ENCODE measurements at places on chromosomes 5 and 9. TPM values are rescaled to one million over a fixed set of nuclear protein-coding genes. Genes with fewer than 3 reads are reported as not detected.

PCDHGA9 gene
- total RNA-seq: 0.66 TPM

DNA sequence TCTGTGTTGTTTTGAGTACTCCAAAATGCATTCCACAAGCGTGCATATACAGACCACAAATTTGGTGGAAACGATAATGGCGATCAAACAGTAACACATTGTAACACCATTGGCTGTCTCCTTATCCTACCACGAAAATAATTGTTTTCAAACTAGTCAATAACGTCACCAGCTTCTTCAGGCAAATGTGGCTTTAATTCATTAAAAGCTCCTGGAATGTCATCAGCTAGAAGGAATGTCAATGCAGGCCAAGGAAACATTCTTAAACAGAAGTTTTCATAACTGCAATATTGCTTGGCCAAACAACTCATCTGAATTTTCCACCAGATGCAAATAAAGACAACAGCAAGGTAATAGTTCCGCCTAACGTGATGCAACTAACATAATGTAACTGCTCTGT lies 71.6 kb upstream of the XPA start:
- no peaks in the 10 kb centered on the region for H3K4me1 ChIP-seq
- no peaks in the 10 kb centered on the region for H3K36me3 ChIP-seq
- DNase-seq: no peak
- no peak overlapping the region for H3K27ac ChIP-seq
- no peak overlapping the region for H3K4me3 ChIP-seq
- H3K27me3 ChIP-seq: peaks cover 2% of the 10 kb centered on the region

GRCh38 chr9:37030611-37030939 lies 3.5 kb downstream of the PAX5 start:
- no peak for DNase-seq
- H3K36me3 ChIP-seq: no peaks in the 10 kb centered on the region

- no peaks in the 10 kb centered on the region for H3K36me3 ChIP-seq
- no peaks in the 10 kb centered on the region for H3K27me3 ChIP-seq
- H3K4me1 ChIP-seq: no peaks in the 10 kb centered on the region
- no peak overlapping the region for H3K4me3 ChIP-seq
- no peak for DNase-seq
Observed at GRCh38 chr5:140214831-140215230, 39.8 kb downstream of the CYSTM1 start.

NSMF gene
- total RNA-seq: 14.9 TPM

FYB1 gene
- 71.8 TPM for total RNA-seq

GRCh38 chr5:96977228-96977627 lies 41.3 kb downstream of the LNPEP start:
- no peak overlapping the region for H3K27ac ChIP-seq
- H3K36me3 ChIP-seq: peaks cover 9% of the 10 kb centered on the region
- H3K4me3 ChIP-seq: no peak overlapping the region
- peaks cover 11% of the 10 kb centered on the region for H3K4me1 ChIP-seq
- DNase-seq: no peak

GRCh38 chr5:78587775-78588291 lies 60.7 kb downstream of the LHFPL2 start:
- H3K4me3 ChIP-seq: no peak overlapping the region
- no peak overlapping the region for H3K27ac ChIP-seq
- no peaks in the 10 kb centered on the region for H3K27me3 ChIP-seq
- no peak for DNase-seq

- H3K27me3 ChIP-seq: no peaks in the 10 kb centered on the region
- H3K4me3 ChIP-seq: no peak overlapping the region
- DNase-seq: no peak
Observed at GRCh38 chr5:1743061-1743768, 56.4 kb downstream of the MRPL36 start.

GZMA gene
- total RNA-seq: 19.7 TPM

- no peaks in the 10 kb centered on the region for H3K27me3 ChIP-seq
- H3K4me3 ChIP-seq: no peak overlapping the region
- H3K36me3 ChIP-seq: no peaks in the 10 kb centered on the region
- H3K27ac ChIP-seq: no peak overlapping the region
- H3K4me1 ChIP-seq: no peaks in the 10 kb centered on the region
Observed at GRCh38 chr5:82295959-82296531, 17.9 kb upstream of the RPS23 start.

- no peak overlapping the region for H3K27ac ChIP-seq
- H3K36me3 ChIP-seq: peaks cover 3% of the 10 kb centered on the region
- no peaks in the 10 kb centered on the region for H3K27me3 ChIP-seq
- no peaks in the 10 kb centered on the region for H3K4me1 ChIP-seq
- no peak for DNase-seq
- H3K4me3 ChIP-seq: no peak overlapping the region
Observed at GRCh38 chr9:106976772-106977171, 113.8 kb downstream of the ZNF462 start.

DNA sequence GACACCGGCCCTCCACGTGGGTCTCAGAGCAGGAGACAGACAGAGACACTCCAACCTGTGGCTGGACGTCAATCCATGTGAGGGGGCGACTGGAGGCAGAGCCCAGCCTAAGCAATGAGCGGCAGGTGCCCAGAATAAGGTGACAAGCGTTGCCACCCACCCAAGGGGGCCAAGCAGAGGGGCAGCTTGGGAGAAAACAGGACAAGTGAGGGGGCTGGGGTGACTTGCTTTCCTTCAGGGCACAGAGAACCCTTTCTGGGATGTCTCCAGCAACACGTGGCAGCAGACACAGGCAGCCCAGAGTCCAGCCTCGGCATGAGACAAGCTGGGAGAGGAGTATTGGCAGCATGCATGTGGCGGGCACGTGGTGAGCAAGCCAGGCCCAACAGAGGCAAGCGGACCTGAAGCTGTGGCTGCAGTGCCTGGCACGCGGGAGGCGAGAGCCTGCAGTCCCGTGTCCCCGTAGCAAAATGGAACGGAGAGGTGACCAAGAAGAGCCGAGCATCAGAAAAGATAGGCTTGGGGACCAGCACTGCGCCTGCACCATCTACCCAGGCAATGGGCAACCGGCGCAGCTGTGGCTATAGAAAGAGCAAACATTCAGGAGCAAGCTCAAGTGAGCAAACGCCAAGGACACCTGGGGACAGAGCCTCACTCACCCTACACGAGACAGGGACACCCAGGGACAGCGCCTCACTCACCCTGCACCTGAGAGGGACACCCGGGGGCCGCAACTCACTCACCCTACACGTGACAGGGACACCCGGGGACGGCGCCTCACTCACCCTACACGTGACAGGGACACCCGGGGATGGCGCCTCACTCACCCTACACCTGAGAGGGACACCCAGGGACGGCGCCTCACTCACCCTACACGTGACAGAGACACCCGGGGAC lies 6.2 kb downstream of the TERT start:
- no peaks in the 10 kb centered on the region for H3K27me3 ChIP-seq
- DNase-seq: no peak
- H3K27ac ChIP-seq: no peak overlapping the region
- H3K4me1 ChIP-seq: peaks cover 8% of the 10 kb centered on the region

DNA sequence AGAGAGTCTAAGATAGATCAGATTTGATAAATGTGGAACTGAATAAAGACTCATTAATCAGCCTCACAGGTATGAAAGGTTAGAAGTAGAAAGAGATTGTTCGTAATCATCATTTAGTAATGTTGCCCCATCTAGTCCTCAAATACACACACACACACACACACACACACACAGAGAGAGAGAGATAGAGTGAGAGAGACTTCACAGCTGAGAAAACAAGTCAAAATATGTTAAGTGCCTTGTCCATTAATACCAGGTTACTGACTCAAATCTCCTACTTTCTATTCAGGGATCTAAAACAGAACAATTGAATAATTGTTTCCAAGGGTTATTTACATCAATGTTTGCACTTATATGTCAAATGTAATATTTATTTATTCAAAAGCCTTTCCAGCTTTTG lies 284.6 kb downstream of the MRPS30 start:
- H3K36me3 ChIP-seq: no peaks in the 10 kb centered on the region
- DNase-seq: no peak
- no peak overlapping the region for H3K27ac ChIP-seq
- no peaks in the 10 kb centered on the region for H3K4me1 ChIP-seq
- no peak overlapping the region for H3K4me3 ChIP-seq
- H3K27me3 ChIP-seq: no peaks in the 10 kb centered on the region

TAS2R1 gene
- not detected for total RNA-seq

DNA sequence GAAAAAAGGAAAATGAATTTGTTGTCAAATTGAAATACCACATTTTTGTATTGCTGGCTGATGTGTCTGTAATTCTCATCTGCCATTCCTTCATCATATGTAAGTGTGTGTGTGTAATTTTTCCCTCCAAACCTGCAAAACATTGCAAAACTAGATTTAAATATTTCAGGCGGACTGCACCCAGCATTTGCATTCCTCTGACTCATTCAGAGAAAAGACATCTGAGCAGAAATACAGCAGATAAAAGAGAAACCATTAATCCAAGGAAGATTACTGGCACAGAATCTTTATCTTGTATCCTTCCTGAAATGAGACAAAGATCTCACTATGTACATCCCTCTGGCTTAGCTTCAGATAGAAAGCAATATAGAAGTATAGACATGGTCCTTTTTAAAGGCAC lies 275.3 kb downstream of the TMEM38B start:
- H3K36me3 ChIP-seq: no peaks in the 10 kb centered on the region
- no peaks in the 10 kb centered on the region for H3K4me1 ChIP-seq
- H3K27ac ChIP-seq: no peak overlapping the region
- DNase-seq: no peak
- H3K4me3 ChIP-seq: no peak overlapping the region

DNA sequence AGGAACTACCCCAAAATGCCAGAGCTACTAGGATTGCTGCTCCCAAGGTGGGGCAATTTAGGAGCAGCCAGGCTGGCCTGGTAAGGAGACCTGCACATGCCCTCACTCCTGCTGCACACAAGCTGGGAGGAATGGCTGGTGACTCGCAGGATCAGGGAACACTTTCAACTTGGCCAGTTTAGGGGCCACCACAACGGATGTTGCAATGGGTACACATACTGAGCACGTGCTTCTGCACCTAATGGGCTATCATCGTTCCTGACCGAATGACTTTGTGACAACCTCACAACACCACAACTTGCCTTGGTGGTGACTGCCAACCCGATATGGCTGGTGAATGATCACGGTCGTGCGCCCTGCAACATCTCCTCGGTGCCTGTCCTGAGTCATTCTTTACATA lies 172.0 kb downstream of the ROR2 start:
- H3K4me1 ChIP-seq: no peaks in the 10 kb centered on the region
- H3K27me3 ChIP-seq: peaks cover 8% of the 10 kb centered on the region
- H3K4me3 ChIP-seq: no peak overlapping the region
- H3K27ac ChIP-seq: no peak overlapping the region
- no peak for DNase-seq

SLC36A2 gene
- not detected for total RNA-seq

GRCh38 chr5:157245886-157246285 lies 20.0 kb upstream of the CYFIP2 start:
- peaks cover 5% of the 10 kb centered on the region for H3K4me1 ChIP-seq
- H3K36me3 ChIP-seq: peaks cover 72% of the 10 kb centered on the region
- H3K27me3 ChIP-seq: no peaks in the 10 kb centered on the region
- no peak overlapping the region for H3K27ac ChIP-seq

- H3K4me3 ChIP-seq: no peak overlapping the region
- no peaks in the 10 kb centered on the region for H3K36me3 ChIP-seq
- H3K27ac ChIP-seq: no peak overlapping the region
- DNase-seq: no peak
- no peaks in the 10 kb centered on the region for H3K4me1 ChIP-seq
Observed at GRCh38 chr9:106980551-106981101, 117.7 kb downstream of the ZNF462 start.

- no peaks in the 10 kb centered on the region for H3K27me3 ChIP-seq
- H3K4me1 ChIP-seq: no peaks in the 10 kb centered on the region
- DNase-seq: no peak
- no peaks in the 10 kb centered on the region for H3K36me3 ChIP-seq
Observed at GRCh38 chr5:149802008-149802680, 72.0 kb downstream of the PPARGC1B start.

Measured in thymus (tissue), 14 donors.